ENCODE measurements at places on chromosomes 16 and 17.

DNA sequence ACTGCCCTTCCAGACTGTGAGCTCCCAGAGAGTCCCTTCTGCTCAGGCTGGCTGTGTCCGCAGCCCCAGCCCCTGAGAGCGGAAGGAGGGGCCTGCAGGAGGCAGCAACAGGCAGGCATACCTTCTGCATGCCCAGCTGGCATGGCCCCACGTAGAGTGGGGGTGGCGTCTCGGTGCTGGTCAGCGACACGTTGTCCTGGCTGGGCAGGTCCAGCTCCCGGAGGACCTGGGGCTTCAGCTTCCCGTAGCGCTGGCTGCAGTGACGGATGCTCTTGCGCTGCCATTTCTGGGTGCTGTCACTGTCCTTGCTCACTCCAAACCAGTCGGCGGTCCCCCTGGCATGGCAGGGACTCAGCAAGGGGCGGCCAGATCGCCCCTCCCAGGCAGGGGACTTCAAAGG lies 9.0 kb downstream of the RHBDF1 start:
- no peak for DNase-seq

DNA sequence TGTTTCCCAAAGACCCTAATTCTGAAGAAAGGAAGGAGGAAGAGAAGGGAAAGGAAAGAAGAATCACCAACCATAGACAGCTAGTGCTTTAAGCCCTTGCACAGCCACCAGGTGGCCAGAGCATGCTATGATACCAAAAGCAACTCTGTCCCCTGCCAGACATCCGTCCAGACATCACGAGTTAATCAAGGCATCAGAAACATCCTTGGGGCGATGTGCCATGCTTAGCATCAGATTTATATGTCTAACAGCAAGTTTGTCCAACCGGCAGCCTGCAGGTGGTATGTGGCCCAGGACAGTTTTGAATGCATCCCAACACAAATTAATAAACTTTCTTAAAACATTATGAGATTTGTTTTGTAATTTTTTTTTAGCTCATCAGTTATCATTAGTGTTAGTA lies 2.9 kb upstream of the CRYBA1 start:
- DNase-seq, result peak; percentile 59

DNA sequence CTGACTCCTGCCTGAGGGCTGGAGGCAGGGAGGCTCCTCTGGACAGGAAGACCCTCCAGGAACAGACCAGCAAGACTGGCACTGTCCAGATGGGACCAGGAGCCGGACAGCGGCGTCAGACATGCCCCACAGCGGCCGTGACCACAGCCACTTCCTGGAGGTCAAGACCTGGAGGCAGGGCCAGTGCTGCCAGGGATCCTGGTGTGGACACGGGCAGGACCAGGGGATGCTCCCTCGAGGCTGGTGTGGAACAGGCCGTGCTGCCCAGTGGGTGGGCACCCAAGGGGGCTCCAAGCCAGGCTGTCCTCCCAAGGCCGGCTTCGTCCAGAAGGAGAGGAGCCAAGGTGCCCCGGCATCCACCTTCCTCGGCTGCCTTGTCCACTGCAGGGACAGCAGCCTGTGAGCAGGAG lies 4.5 kb upstream of the CCDC57 start:
- no peak for DNase-seq

- no peak for DNase-seq
Observed at GRCh38 chr17:52255347-52255746, 96.8 kb upstream of the CA10 start.

DNA sequence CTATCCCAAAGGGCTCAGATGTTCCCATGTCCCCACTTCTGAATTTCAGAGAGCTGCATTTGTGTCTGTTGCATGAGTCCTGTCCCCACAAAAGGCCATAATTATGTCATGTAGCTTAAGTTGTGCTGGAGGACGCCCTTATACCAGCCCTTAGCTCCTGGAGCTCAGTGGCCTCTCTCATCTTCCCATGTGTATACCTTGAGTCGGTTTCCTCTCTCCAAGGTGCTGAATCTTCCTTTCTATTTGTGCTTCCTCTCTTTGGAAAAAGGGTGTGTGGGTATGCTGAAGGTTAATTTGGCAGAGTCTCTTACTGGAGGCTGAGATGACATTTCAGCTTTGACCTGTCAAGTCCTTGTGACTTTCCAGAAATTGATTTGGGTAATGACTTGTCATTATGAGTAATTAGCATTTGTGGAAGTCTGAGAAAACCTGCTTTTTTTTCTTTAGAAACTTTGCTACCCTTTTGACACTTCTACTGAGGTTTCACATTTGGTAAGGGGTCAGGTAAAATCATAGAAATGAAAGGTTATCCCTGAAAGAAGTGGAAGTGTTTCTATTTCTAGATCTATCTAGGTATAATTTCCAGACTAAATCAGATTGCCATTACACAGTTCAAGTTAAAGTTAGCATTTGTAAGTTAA lies 185.4 kb downstream of the ABCC12 start:
- peak; percentile 52 for DNase-seq

DNA sequence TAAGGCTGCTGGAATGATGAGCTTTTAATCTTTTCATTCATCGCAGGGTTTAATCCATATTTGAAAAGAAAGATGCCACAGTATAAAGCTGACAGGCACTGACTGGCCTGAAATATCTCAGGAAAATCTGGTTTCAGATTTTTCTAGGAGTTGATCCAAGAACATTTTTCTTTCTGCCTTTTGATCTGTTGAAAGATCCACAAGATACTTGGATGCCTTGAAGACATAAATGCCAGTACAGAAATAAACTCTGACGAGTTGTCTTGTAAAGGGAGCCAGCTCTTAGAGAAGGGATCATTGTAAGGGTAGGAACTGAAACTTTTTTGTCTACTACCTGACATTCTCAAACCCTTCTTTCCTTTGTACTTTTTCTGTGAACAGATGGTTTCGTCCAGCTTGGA lies 25.4 kb upstream of the KRT20 start:
- DNase-seq, result peak; percentile 89

- DNase-seq, result no peak
Observed at GRCh38 chr17:77146246-77146632, 5.5 kb downstream of the SEC14L1 start.

DNA sequence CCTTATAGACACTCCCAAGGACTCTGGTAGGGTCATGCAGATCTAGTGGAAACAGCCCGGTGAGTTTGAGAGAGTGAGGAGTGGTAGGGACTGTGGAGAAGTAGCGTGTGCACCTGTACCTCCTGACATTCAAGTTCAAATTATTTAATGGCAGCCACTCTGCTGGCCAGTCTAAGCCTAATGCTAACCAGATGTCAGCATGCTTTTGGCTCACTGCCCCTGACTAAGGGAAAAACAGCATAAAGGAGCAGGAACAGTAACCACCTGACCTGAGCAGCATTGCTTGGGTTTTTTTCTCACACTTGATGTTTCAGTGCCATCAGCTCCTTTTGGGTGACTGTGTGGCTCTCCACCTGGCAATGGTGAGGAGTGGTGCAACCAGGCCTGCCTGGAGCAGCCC lies 23.8 kb upstream of the SLC12A3 start:
- peak; percentile 59 for DNase-seq

DNA sequence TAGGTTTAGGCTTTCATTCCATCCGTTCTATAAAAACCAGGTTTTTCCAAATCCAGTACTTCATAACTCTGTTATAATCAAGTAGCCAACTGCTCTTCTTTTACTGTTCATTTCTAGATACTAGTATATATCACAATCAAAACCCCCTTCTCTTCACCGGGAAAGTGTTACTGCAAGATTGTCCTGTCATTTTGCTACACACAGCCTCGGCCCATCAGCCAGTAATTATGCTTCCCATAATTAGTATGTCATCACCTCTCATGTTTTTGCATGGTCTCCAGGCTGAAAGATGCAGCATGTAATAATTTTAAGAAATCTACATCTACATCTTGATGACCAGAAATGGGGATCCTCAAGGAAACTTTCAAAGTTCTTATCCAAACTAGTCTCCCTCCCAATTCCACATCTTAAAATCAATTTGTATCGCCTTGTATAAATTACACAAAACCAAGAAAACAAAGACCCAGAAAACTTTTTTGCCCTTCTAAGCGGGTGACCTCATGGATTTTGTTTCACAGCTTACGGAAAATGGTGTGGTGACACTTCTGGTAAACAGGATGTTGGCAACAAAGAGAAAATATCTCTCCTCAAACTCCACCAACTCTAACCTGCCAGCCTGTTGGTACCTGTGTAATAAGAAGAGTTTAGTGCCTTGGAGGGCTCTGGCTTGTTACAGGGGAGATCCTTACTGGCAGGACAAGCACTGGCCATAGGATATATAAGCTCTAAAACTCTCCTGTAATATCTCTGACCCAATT lies 9.3 kb downstream of the TACO1 start:
- DNase-seq, result no peak

DNA sequence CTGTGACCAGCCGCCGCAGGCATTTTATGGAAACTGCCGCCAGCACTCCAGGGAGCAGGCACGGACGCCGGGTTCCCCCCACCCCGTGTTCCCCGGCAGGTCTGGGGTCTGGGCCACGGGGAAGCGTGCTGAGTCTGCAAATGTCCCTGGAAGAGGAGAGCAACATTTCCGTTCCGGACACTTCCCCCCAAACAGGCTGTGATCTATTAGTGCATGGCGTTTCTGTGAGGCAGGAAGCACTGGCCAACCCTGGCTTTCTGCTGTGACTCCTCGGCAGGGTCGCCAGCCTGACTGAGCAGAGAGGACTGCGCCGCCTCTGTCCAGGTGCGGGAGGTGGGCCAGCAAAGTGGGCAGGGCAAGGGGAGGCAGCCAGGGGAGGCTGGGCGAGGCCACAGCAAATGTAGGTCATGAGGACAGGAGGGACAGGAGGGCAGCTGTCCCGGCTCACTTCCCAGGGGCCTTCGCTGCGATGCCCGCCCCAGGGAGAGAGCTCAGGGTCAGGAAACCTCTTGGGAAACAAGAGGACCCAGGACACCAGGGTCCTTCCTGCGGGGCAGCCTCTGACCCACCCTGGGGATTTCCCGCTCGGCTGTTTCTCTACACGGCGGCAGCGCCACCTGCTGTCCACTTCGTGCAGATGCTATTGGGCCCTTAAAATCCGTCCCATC lies 9.5 kb downstream of the FOXF1 start:
- DNase-seq, result peak; percentile 42

- no peak for DNase-seq
Observed at GRCh38 chr16:57822018-57822553, 19.8 kb upstream of the KIFC3 start.

DNA sequence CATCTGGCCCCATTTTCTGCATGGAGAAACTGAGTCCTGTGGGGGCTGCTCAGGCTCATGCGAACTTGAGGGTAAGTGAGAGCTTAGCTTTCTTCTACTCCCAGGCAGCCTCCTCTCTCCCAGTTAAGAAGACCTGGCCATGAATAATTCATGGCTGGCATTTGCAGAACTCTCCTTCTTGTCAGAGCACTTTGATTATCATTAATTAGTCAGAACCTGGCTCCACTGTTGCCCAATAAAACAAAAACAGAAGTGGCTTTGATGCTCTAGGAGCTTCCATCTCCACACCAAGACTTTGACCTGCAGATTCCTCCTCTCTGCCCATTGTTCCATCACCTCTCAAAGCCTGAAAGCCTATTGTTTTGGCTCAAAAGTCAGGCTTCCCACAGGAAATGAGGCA lies 45.5 kb upstream of the CDH3 start:
- no peak for DNase-seq

GRCh38 chr16:26345966-26346365 lies 654.2 kb downstream of the HS3ST4 start:
- no peak for DNase-seq

- DNase-seq, result no peak
Observed at GRCh38 chr16:12958366-12958765, 57.0 kb downstream of the SHISA9 start.

- no peak for DNase-seq
Observed at GRCh38 chr17:64315032-64315490, 52.0 kb upstream of the TEX2 start.

DNA sequence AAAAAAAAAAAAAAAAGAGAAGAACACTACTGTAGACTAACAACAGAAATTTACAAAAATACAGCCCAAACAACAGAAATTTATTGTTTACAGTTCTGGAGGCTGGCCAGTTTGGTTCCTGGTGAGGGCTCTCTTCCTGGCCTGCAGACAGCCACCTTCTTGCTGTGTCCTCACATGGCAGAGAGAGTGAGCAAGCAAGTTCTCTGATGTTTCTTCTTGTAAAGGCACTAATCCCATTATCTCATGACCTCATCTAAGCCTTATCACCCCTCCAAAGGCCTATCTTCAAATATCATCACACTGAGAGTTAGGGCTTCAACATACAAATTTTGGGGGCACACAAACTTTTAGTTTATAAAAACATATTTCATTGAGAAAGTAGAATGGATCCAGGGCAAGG lies 7.3 kb downstream of the ARSG start:
- DNase-seq, result no peak

- no peak for DNase-seq
Observed at GRCh38 chr16:24915576-24915975, 69.8 kb downstream of the SLC5A11 start.

DNA sequence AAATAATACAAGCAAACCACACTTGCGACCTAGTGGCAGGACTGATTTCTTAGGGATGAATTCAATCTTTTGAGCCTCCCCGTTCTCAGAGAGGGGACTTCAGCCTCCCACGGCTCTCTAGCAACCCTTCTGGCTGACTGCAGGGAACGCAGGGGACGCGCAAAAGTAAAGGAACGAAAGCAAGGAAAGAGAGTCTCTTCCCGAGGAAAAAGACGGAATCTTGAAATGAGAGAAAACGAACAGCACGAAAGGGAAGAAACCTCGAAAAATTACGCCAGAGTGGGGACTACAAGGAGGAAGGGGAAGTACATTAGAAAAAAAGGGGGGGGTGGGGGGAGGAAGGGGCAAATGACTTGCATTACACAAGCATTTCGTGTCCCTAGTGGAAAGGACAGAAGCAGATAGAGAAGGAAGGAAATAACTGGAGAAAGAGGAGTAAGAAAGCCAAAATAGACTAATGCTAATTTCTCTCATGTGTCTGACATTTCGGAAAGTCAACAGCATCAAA lies 1.2 kb downstream of the GRB2 start:
- DNase-seq, result peak; percentile 77

GRCh38 chr17:82085931-82086764 lies 11.9 kb downstream of the FASN start:
- DNase-seq, result no peak

GRCh38 chr16:54102888-54103866 lies 183.4 kb downstream of the IRX3 start:
- DNase-seq, result no peak

- DNase-seq, result no peak
Observed at GRCh38 chr17:8124350-8125153, 646 bp upstream of the HES7 start.

DNA sequence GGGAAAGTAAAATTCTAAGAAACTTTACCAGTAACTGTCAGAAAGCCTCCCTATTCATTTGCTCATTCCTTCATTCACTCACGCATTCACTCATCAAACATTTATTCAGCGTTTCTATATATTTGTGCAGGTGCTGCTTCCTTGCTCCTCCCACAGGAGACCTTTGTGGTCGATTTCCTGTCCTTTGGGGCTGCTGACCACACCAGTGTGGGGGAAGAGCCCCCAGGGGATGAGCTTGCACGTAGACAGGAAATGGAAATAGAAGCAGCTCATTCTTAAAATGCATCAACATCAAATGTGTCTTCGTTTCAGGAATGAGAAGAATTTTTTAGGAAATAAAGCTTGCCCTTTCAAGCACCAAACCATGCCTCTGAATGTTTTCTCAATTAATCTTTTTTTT lies 9.6 kb downstream of the PIK3R6 start:
- DNase-seq, result peak; percentile 86

GRCh38 chr17:73600103-73600871 lies 44.0 kb downstream of the SDK2 start:
- peak; percentile 11 for DNase-seq

- no peak for DNase-seq
Observed at GRCh38 chr17:12634789-12635414, 30.8 kb upstream of the MYOCD start.

Data from fibroblast of skin of abdomen (primary cell).